C1 segment of cervical spinal cord (tissue), 14 donors: ENCODE measurements at places on chromosomes 7 and 10.
A peak's percentile ranks its signal among the peaks of the same experiment; 100 is the strongest.

- DNase-seq, result no peak
Measured at GRCh38 chr7:148261996-148262688, 328.4 kb upstream of the C7orf33 start.

DNA sequence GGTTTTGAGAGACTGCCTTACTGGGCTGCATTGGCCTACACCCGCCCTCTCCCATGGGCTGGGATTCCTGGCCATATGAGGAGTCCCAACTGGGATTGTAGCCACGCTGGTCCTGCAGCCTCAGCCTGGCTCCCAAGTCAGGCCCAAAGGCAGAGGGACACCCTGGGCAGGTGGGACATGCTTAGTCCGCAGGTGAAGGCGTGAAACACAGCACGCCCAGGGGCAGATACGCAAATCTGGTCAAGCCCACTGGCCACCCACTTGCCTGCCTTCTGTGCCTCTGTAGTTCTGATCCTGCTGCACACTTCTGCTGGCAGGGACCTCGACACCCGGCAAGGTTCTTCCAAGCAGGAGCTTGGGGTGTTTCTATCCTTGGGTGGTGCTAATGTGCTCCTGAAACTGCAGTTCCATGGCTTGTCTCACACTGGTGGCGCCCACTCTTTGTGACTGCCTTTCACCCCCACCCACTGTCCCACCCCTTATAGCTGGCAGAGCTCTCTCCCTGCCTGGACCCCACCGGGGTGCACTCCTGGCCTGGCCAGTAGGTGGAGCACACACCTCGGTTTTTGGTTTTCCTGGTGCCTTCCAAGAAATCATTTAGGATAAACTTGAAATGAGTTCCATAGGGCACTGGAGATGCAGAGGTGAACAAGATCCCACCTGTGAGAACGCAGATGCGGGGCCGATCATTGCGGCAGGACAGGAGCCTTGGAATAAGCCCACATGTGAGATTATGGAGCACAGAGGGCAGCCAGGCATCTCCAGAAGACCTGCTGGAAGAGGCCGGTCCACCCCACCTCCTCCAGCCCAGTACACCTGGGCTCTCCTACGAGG lies 47.9 kb downstream of the MKI67 start:
- DNase-seq, result no peak

DNA sequence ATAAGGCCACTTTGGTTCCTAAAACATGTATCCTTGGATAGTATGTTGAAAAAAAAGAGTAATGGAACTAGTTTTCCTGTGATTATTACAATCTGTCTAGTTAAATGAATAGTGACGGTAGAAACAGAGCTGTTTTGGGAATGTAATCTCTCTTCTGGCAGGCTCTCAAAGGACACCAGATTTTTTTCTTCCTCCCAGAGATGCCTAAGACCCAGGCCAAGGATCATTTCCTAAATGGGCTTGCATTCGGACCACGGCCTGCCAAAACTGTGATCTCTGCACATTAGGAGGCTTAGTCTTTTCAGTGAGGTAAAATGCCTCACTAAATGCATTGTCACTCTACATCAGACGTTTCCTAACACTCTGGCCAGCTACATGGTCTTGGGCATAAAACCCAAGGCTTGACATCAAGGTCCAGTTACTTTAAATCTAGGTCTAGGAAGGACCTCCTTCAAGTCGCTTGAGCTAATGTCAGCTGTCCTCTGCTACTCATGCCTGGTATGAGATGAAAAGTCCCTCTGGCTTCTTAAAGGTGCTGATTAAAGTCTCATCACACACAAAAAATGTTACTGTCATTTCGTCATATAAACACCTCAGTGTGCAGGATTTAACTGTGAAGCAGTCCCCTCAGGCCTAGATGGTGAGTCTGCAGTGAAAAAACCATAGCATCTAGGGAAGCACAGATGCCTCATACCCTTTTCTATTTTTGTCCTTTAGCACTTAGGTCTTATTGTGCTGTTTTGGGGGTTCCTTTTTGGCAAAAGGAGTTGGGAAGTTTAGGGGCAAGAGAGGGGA lies 47.7 kb downstream of the DLD start:
- no peak for DNase-seq

GRCh38 chr10:103396067-103396788 lies at the start of the genes ATP5MK and PDCD11:
TSS of gene ATP5MK (minus strand) at chr10:103396475. CDS start at chr10:103392457, 4,018 bp downstream.
TSS of gene PDCD11 (plus strand) at chr10:103396626. CDS start at chr10:103398427, 1,801 bp downstream.
- DNase-seq, result peak; percentile 96

- DNase-seq, result no peak
Measured at GRCh38 chr10:28359334-28359733, 56.5 kb upstream of the MPP7 start.

GRCh38 chr7:379456-380138 lies 89.6 kb downstream of the FOXL3 start:
- DNase-seq, result no peak

- DNase-seq, result no peak
Measured at GRCh38 chr7:43199371-43200160, 87.1 kb downstream of the HECW1 start.

GRCh38 chr7:31899356-31899927 lies 170.8 kb downstream of the PDE1C start:
- no peak for DNase-seq

GRCh38 chr10:129759214-129760002 lies 204.7 kb downstream of the EBF3 start:
- no peak for DNase-seq

DNA sequence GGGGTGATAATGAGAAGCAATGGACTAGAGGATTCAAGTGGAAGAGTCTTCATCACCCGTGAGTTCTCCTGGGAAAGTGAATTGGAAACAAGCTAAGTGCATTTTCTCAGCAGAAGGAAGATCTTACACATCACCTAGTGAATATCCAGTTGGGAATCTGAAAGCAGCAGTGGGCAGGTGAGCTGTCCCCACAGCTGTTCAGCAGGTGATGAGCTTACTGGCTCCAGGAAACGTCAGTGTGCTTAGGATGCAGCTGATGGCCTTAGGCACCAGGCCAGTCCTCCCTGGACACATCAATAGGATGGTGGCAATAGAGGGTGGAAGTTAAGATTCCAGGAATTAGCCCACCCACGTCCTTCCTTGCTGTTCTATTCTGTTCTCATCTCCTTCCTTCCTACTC lies 66.7 kb downstream of the NOD1 start:
- no peak for DNase-seq

DNA sequence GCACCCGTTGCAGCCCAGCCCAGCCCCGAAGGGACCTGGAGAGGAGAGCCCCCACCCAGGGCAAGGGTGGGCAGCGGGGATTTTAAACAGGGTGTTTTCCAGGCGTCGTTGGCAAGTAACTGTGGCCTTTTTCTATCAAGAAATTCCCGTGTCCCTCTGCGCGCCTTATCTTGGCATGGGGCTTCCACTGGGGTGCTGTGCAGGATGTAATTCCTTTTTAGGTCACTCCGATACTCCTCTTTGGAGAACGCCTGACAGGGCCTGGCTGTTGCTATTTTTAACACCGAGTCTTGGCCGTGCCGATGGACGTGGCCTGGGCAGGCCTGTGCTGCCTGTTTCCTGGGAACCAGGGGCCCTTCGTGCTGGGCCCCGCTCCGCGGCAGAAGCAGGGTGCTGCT lies 93.8 kb downstream of the INPP5A start:
- DNase-seq, result peak; percentile 29

- no peak for DNase-seq
Measured at GRCh38 chr7:29009947-29010346, 51.8 kb upstream of the TRIL start.

DNA sequence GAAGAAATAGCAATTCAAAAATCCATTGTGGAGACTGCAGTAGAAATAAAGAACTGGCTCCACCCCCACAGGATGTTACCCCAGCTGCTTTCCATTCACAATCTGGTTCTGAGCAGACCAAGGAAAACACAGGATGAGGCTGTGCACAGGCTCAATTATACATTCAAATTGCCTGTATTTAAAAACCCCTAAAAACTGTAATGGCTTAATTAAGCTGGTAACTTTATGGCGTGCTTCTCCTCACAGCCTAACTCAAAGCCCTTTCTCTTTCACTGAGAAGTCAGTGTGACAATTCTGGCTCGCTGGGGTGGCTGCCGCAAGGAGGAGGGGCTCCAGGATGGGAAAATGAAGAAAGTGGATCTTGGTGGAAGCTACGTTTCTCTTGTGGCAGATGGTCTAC lies 1191.1 kb downstream of the SORCS1 start:
- DNase-seq, result no peak

DNA sequence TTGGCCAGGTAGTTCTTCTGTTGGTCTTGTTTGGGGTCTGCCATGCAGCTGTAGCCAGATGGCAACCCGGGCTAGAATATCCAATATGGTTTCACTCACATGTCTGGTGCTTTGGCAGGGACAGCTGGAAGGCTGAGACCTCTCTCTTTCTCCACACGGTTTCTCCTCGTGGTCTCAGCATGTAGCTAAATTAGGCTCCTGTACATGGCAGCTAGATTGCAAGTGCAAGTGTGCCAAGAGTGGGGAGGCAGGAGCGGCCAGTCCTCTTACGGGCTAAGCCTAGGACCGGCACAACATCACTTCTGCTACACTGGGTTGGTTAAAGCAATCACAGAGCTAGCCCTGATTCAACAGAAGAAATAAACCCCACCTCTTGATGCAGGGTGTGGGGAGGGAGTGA lies 9.3 kb upstream of the PDE1C start:
- no peak for DNase-seq

DNA sequence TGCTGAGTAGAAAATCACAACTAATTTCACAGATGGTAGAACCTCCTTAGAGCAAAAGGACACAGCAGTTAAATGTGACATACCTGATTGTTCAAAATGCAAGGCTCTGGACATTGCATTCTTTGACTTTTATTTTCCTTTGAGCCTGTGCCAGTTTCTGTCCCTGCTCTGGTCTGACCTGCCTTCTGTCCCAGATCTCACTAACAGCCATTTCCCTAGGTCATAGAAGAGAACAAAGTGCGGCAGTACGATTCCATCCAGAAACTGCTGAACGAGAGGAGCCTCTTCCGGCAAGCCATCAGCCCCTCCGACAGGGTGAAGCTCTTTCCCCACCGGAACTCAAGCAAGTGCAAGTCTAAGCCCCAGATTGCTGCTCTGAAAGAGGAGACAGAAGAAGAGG lies 186.9 kb downstream of the CFTR start:
- DNase-seq, result no peak

DNA sequence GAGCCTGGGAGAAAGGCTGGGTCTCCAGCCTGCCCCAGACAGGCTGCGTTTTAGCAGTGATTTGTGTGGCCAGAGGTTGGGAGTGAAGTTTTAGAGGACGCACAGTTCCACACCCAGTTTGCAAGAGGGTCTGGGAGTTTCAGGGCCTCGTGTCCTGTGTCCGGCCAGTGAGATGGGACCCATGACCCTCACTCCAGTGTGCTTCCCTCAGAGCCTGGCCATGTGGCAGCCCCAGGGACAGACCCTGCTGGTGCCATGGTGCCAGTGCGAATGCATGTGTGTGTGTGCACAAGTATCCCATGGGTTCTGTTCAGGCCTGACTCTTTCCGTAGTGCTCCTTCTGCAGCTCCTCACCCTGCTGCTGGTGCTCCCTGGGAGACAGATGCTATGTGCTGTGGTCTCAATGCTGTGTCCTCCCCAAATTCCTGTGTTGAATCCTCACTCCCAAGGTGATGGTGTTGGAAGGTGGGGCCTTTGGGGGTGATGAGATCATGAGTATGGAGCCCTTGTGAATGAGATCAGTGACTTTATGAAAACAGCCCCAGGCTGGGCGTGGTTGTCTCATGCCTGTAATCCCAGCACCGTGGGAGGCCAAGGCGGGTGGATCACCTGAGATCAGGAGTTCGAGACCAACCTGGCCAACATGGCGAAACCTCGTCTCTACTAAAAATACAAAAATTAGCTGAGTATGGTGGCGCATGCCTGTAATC lies 16.5 kb downstream of the ECHDC3 start:
- no peak for DNase-seq

DNA sequence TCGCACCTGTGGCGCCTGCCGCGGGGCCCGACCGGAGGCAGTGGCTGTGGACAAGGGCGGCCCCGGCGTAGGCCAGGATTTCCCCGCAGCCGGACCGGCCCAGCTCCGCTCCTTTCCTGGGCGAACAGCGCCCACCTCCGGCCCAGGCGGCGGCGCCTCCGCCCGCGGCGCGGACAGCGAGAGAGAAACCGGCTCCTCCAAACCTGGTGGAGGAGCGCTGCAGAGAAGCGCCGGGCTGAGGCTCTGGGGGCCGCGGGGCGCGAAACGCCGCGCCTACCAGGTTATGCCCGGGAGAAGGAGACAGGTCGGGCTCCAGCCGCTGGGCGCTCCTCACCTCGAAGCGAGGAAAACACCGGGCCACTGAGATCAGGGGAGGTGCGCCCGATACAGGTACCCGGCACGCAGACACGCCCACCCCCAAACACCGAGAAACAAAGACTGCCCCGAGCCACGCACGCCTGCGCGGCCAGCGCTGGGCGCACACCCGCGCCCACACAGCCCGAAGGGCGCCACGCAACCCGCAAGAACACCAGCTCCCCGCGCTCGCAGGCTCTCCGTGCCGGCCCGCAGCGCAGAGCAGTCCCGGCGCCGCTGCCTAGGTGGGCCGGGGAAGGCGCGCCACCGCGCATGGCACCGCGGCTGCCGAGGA lies 3.3 kb downstream of the GRID1 start:
- no peak for DNase-seq
